Activated CD4-positive, alpha-beta T cell treated with anti-CD3 and anti-CD28 coated beads for 36 hours (primary cell): ENCODE measurements at places on chromosomes 3 and 15. TPM values are rescaled to one million over a fixed set of nuclear protein-coding genes. Genes with fewer than 3 reads are reported as not detected.

CHRNA3 gene
- total RNA-seq, result not detected

SAMMSON gene
- total RNA-seq, result not detected

ADAMTS9 gene
- total RNA-seq, result not detected

GOLGA8G gene
- not detected for total RNA-seq

RASL12 gene
- total RNA-seq, result not detected

ZMYND10 gene
- total RNA-seq, result 1.0 TPM

GOLGA6B gene
- not detected for total RNA-seq

ZIC1 gene
- not detected for total RNA-seq

NRG4 gene
- not detected for total RNA-seq

LRRC34 gene
- total RNA-seq, result 3.8 TPM

COLQ gene
- total RNA-seq, result 1.3 TPM

- H3K27me3 ChIP-seq, result peaks cover 25% of the 10 kb centered on the region
- DNase-seq, result no peak
- no peak overlapping the region for H3K27ac ChIP-seq
- H3K4me3 ChIP-seq, result no peak overlapping the region
- no peaks in the 10 kb centered on the region for H3K36me3 ChIP-seq
These were observed 35.5 kb upstream of the CCR2 start for GRCh38 chr3:46318207-46318927.

GRCh38 chr15:93265111-93265556 is 176.1 kb upstream of the RGMA start:
- H3K27ac ChIP-seq, result no peak overlapping the region
- H3K27me3 ChIP-seq, result no peaks in the 10 kb centered on the region
- no peak overlapping the region for H3K4me3 ChIP-seq
- no peak for DNase-seq
- no peaks in the 10 kb centered on the region for H3K4me1 ChIP-seq
- no peaks in the 10 kb centered on the region for H3K36me3 ChIP-seq

GRCh38 chr15:40807888-40808461 is 702 bp upstream of the DNAJC17 start:
- peaks cover 19% of the 10 kb centered on the region for H3K4me1 ChIP-seq
- H3K36me3 ChIP-seq, result peaks cover 19% of the 10 kb centered on the region
- H3K27me3 ChIP-seq, result no peaks in the 10 kb centered on the region
- peak overlapping the region; percentile 96 for H3K27ac ChIP-seq
- DNase-seq, result peak; percentile 12

DNA sequence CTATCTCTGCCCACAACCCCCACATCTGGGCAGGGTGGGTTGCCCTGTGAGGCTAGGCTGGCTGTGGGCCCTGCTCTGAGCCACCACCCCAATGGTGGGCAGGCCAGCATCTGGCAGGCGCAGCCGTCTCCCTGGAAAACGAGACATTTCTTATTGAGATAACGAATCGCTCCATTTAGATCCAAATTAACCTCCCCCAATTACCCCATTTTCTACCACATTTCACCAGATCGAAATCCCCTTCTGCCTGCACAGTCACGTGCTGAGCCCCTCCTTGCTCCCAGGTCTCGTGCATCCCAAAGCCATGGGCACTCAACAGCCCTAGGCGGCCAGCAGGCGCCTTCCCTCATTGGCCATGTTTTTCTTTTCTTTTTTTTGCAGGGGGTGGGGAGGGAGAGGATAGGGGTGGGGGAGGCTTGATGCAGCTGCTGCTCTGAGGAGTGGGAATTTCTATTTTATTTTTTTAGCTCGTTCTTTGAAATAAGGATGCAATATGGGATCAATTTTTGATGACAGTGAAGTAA is 53.0 kb upstream of the TMEM115 start:
- DNase-seq, result no peak
- no peaks in the 10 kb centered on the region for H3K36me3 ChIP-seq
- no peak overlapping the region for H3K27ac ChIP-seq
- peaks cover 4% of the 10 kb centered on the region for H3K4me1 ChIP-seq
- no peaks in the 10 kb centered on the region for H3K27me3 ChIP-seq

GRCh38 chr3:51389423-51390183 is 1.5 kb upstream of the RBM15B start:
- H3K27me3 ChIP-seq, result no peaks in the 10 kb centered on the region
- peak; percentile 78 for DNase-seq
- H3K4me1 ChIP-seq, result peaks cover 65% of the 10 kb centered on the region

GRCh38 chr15:35481064-35481463 is 64.9 kb downstream of the DPH6 start:
- H3K27me3 ChIP-seq, result no peaks in the 10 kb centered on the region
- H3K4me1 ChIP-seq, result no peaks in the 10 kb centered on the region
- no peak overlapping the region for H3K27ac ChIP-seq
- no peak overlapping the region for H3K4me3 ChIP-seq
- no peak for DNase-seq
- H3K36me3 ChIP-seq, result peaks cover 6% of the 10 kb centered on the region

DNA sequence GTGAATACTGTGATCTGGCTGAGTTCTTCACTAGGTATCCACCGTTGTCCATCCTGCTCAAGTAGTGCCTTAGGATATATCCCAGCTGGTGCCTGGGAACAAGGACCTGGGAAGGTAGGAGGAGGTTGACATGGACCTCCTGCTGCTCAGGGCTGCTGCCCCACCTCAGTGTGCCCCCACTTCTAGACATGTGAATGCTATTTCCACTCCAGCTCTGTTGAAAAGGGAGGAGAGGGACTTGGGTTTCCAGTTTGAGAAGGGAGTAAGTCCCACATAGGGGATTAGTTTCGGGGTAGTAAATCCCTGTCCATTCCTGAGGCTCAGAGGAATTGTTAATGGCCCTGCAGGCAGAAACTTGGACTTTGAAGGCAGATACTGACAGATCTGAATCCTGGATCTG is 32.9 kb upstream of the ETV5 start:
- no peaks in the 10 kb centered on the region for H3K36me3 ChIP-seq
- no peak overlapping the region for H3K27ac ChIP-seq
- H3K27me3 ChIP-seq, result peaks cover 12% of the 10 kb centered on the region
- H3K4me3 ChIP-seq, result no peak overlapping the region
- H3K4me1 ChIP-seq, result no peaks in the 10 kb centered on the region

DNA sequence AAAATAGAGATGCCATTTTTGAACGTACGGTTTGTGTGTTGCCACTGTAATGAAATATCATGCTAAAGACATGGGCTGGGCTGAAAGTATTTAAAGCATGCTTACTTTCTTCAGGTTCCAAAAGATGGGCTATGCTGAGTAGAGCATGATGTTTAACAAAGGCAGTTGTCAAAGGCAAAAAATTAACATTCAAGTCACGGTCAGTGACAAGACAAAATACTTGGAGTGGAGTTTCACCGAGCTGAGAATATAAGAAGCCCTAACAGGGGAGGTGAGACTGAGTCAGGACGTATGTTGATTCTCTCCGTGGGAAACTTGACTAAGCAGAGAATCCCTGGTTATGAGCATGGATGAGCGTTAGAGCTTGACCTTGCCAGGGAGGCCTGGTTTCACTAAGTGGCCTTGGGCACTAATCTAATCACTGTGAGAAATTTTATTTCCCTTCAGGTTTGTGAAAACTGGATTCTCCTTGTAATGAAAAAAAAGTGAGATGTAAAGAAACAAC is 218.2 kb upstream of the ADAMTS9 start:
- no peak for DNase-seq
- H3K4me1 ChIP-seq, result no peaks in the 10 kb centered on the region
- no peaks in the 10 kb centered on the region for H3K27me3 ChIP-seq
- H3K36me3 ChIP-seq, result no peaks in the 10 kb centered on the region

GRCh38 chr15:26395624-26396023 is 377.2 kb downstream of the GABRB3 start:
- no peak overlapping the region for H3K4me3 ChIP-seq
- H3K36me3 ChIP-seq, result no peaks in the 10 kb centered on the region
- DNase-seq, result no peak
- no peak overlapping the region for H3K27ac ChIP-seq
- no peaks in the 10 kb centered on the region for H3K27me3 ChIP-seq

- H3K27me3 ChIP-seq, result no peaks in the 10 kb centered on the region
- no peak overlapping the region for H3K27ac ChIP-seq
- no peak overlapping the region for H3K4me3 ChIP-seq
- DNase-seq, result no peak
- H3K4me1 ChIP-seq, result no peaks in the 10 kb centered on the region
These were observed 51.5 kb upstream of the DCUN1D1 start for GRCh38 chr3:183031826-183032225.

- peaks cover 70% of the 10 kb centered on the region for H3K4me1 ChIP-seq
- peaks cover 54% of the 10 kb centered on the region for H3K36me3 ChIP-seq
- H3K27ac ChIP-seq, result peak overlapping the region; percentile 62
- H3K27me3 ChIP-seq, result no peaks in the 10 kb centered on the region
- DNase-seq, result no peak
These were observed 39.2 kb downstream of the RAB27A start for GRCh38 chr15:55250392-55250791.

DNA sequence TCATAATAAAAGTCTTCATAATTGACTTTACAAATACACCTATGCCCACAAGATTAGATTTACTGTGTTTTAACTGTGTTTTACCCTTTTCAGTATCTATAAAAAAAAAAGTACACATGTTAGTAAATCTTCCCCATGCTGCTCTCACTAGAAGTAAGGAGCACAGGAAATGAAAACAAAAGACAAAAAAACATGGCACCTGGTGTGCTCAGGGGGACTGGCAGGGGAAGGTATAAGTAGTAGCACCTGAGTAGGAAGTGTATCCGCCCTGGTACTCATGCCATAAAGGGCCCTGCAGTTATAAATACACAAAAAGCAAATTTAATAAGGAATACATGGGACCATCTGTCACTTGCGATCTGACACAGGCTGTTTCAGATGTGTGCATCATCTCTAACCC is 8.9 kb upstream of the ALDH1A2 start:
- DNase-seq, result no peak
- H3K4me1 ChIP-seq, result no peaks in the 10 kb centered on the region
- H3K36me3 ChIP-seq, result no peaks in the 10 kb centered on the region

DNA sequence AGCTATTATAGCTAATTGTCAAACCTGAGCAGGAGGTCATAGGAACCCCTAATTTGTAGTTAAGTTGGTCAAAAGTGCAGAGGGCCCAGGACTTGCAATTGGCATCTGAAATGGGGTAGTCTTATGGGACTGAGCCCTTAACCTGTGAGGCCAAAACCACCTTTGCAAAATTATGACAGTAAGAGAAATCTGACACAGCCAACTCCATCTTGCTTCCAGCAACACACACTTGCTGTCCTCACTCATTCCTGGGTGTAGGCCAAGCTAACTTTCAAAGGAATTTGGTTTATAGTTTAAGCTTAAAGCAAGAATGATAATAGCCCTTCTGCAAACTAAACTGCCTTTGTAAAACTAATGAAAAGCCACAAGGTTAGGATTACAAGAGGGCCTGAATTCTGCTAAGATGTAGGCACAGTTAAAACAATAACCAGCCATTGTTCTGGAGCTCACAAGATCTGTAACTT is 57.6 kb upstream of the FRMD4B start:
- H3K4me1 ChIP-seq, result peaks cover 14% of the 10 kb centered on the region
- DNase-seq, result no peak

DNA sequence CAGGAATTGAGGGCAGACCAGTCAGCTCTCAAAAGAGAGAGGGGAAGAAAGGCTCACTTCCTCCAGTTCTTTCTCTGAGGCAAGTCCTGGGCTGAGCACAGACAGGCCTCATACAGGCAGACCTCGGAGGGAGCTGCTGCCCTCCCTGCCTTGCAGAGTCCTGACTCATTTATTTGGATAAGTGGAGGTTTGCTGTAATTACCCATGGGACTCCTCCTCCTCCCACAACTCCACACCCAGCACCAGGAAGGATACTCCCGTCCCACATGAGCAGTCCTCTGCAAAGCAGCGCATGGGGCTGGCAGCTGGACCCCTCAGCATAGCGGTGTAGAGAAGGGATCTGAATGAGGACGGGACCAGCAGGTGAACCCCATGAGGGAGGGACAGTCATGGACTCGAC is 13.4 kb upstream of the SCN10A start:
- no peak overlapping the region for H3K4me3 ChIP-seq
- H3K27ac ChIP-seq, result no peak overlapping the region
- peaks cover 2% of the 10 kb centered on the region for H3K27me3 ChIP-seq
- no peak for DNase-seq
- H3K36me3 ChIP-seq, result no peaks in the 10 kb centered on the region

GRCh38 chr15:98384328-98385029 is 263.9 kb upstream of the IGF1R start:
- no peak overlapping the region for H3K4me3 ChIP-seq
- no peak overlapping the region for H3K27ac ChIP-seq
- no peaks in the 10 kb centered on the region for H3K36me3 ChIP-seq
- H3K4me1 ChIP-seq, result no peaks in the 10 kb centered on the region

DNA sequence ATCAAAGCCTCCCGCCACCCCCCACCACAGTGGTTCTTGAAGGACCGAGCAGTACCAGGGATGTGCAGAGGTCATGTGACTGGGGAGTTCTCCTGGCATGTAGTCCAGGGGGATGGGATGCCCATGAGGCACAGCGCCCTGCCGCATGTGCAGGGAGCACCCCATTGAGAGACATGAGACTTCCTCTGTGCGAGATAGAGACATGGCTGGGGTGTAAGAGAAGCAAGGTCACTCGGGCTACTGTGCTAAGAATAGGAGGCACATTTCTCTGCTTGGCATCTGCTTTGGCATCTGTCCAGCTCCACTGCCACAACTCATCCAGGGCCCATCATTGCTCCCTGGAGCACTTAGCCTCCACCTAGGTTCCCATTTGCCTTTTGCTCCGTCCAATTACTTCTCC is 2.4 kb upstream of the CYP1A1 start:
- no peaks in the 10 kb centered on the region for H3K36me3 ChIP-seq
- H3K4me3 ChIP-seq, result no peak overlapping the region
- H3K27me3 ChIP-seq, result peaks cover 14% of the 10 kb centered on the region
- no peak overlapping the region for H3K27ac ChIP-seq

DNA sequence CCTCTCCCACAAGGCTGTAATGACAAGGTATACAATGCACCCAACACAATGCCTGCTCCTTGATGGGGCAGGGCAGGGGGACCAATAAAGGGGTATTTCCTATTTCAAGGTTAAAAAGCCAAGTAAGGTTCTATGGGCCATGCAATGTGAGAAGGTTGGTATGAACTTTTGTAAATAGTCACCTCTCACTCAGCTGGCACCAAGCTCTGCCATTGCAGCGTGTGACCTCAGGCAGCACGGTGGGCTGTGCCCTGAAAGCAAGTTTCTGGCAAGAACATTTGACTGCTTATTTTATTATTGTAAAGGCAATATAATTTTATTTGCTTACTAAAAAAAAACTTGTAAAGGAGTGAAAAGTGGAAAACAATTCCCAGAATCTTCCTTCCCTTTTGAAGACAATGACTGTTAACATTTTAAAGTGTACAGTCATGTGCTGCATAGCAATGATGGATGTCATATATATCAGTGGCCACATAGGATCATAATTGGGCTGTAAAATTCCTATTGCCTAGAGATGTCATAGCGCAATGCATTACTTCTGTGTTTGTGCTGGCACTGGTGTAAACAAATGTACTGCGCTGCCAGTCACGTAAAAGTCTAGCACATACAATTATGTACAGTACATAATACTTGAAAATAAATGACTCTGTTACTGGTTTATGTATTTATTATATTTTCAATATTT is 167.3 kb upstream of the RORA start:
- no peak for DNase-seq
- no peaks in the 10 kb centered on the region for H3K4me1 ChIP-seq
- no peak overlapping the region for H3K4me3 ChIP-seq
- H3K36me3 ChIP-seq, result no peaks in the 10 kb centered on the region
- H3K27ac ChIP-seq, result no peak overlapping the region

- H3K4me3 ChIP-seq, result no peak overlapping the region
- no peaks in the 10 kb centered on the region for H3K4me1 ChIP-seq
- DNase-seq, result no peak
- no peaks in the 10 kb centered on the region for H3K27me3 ChIP-seq
- no peaks in the 10 kb centered on the region for H3K36me3 ChIP-seq
These were observed 28.6 kb downstream of the ITGA11 start for GRCh38 chr15:68403161-68403941.
